Mesendoderm (in vitro differentiated cells): ENCODE measurements at places on chromosomes 2 and 18.

DNA sequence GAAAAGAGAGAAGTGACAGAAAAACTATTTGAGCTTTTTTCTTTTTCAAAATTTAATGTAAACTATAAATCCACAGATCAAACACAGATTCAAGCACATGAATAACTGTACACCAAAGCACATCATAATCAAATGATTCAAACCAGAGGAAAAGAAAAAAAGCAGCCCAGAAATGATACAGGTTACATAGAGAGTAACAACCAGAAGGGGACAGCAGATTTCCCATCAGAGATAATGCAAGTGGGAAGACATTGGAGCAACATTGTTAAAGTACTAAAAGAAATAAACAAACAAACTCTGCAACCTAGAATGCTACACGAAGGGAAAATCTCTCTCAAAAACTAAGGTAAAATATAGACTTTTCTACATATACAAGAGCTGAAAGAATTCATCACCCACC lies 34.5 kb downstream of the CMPK2 start:
- H3K27me3 ChIP-seq = no peaks in the 10 kb centered on the region
- H3K4me1 ChIP-seq = no peaks in the 10 kb centered on the region
- DNase-seq = no peak

DNA sequence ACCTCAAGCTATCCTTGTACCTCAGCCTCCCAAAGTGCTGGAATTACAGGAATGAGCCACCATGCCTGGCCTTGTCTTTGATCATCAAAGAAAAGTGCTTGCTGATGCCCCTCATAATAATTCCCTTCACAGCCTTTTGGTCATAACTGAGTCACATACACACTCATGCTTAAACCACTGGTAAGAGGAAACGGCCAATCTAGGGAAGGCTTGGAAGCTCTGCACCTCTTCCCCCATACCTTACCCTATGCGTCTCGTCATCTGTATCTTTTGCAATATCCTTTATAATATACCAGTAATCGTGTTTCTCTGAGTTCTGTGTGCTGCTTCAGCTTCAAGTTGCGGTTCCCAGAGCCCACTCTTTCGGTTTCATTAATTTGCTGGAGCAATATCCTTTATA lies 4.8 kb upstream of the RNF138 start:
- no peak for DNase-seq
- H3K4me1 ChIP-seq = no peaks in the 10 kb centered on the region
- H3K36me3 ChIP-seq = no peaks in the 10 kb centered on the region
- H3K27me3 ChIP-seq = no peaks in the 10 kb centered on the region
- H3K4me3 ChIP-seq = no peak overlapping the region

DNA sequence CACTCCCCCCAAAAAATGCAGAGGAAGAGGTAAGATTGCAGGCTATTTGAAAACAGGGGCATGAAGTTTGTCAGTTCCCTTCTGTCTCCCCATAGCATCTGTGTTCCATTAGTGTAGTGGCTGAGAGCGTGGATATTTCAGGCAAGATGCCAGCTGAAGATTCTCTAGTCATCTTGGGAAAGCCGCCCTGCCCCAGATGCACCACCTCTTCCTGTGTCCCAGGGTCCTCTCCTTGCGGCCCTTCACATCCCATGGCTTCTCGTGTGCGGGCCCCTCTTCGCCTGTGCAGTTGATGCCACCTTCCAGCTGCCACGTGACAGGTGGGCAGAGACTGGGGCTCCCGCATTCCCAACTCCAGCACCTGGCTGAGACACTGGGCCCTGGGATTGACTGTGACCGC lies 16.1 kb downstream of the TMEM127 start:
- H3K27ac ChIP-seq = no peak overlapping the region
- peaks cover 3% of the 10 kb centered on the region for H3K36me3 ChIP-seq
- H3K4me3 ChIP-seq = no peak overlapping the region
- DNase-seq = no peak

DNA sequence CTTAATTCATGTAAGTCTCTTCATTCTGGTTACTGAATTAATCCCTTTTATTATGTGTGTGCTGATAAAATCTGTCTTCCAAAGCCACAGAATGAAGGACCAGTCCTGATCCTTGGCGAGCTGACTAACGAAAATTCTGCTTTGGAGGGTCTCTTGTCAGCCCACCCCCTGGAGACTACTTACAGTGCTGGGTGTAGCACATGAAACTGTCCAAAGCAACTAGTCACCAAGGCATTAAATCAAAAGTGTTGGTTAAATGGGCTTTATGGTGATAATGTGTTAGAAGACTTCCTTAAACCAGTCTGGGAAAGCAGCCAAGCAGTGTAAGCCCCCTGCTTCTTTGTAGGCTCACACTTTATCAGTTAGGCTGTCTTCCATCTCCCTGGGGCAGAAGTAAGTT lies 420.2 kb downstream of the SUCLG1 start:
- no peak overlapping the region for H3K4me3 ChIP-seq
- no peaks in the 10 kb centered on the region for H3K27me3 ChIP-seq
- no peak overlapping the region for H3K27ac ChIP-seq

GRCh38 chr2:26011609-26011989 lies 22.3 kb upstream of the RAB10 start:
- no peaks in the 10 kb centered on the region for H3K27me3 ChIP-seq
- H3K4me1 ChIP-seq = peaks cover 6% of the 10 kb centered on the region
- no peak overlapping the region for H3K27ac ChIP-seq
- H3K36me3 ChIP-seq = no peaks in the 10 kb centered on the region
- H3K4me3 ChIP-seq = no peak overlapping the region

DNA sequence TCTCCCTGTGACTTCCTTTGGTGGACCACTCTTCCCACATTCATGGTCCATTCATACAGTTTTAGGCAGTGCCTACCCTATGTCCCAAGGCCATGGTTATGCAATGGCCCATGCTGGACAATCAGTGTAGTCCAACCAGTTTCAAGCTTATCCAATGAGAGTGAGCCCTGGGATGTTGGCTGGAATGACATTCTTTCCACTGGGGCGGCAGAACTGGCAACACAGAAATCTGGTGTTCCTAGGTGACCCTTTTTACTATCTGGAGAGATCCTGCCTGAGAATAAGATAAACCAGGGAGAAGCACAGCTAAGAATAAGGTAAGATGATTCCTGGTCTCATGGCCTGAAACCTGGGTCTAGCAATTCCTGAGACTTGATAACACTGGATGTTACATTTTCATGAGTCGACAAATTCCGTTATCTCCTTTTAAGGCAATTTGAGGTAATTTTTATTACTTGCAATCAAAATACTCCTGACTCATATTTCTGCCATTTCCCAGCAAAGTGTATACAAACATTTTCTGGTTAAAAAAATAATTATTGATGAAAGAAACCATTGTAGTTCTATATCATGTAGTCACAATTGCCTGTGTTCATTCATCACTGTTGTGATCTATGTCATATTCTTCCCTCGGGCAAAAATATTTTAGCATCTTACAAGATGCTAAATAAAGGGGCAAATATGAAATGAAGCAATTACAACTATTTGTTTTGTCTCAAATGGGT lies 271.5 kb upstream of the LYPD1 start:
- H3K4me1 ChIP-seq = no peaks in the 10 kb centered on the region
- H3K4me3 ChIP-seq = no peak overlapping the region
- peak; percentile 53 for DNase-seq
- no peak overlapping the region for H3K27ac ChIP-seq

DNA sequence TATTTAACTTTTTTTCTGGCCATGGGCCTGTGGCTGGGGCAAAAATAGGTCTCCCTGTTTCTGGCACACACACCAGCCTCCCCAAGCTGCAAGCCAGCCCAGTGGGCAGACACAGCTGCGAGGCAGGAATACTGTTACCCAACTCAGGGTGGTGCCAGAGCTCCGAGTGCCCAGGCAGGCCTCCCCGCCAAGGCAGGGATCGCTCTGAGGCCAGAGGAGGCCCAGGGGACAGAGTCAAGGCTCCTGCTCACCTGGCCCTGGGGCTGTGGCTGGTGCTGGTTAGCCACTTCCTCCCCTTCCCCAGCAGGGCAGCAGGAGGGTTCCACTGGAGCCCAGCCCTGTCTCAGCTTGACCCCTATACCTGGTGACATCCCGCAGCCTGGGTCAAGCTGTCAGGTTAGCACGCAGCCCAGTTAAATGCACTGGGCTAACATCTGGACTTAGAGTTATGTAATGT lies 67.1 kb upstream of the EPAS1 start:
- peak; percentile 43 for DNase-seq
- peak overlapping the region; percentile 62 for H3K27ac ChIP-seq
- no peak overlapping the region for H3K4me3 ChIP-seq

DNA sequence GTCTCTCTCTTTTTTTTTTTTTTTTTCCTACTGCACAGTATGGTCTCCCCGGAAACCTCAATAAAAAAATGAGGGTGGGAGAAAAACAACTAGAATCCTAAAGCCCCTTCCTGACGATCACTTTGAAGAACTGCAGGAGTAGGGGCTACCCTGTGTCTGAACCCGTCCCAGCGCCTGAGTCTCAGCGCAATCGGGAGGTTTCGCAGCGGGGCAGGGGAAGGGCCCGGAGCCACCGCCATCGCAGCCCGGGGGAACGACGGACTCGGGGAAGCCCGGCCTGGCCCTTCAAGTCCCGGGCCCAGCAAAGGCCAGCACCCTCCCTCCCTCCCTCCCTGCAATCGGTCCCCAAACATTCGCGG lies 411 bp downstream of the NARS1 start:
- no peaks in the 10 kb centered on the region for H3K36me3 ChIP-seq
- H3K4me1 ChIP-seq = no peaks in the 10 kb centered on the region
- peak overlapping the region; percentile 85 for H3K4me3 ChIP-seq
- no peaks in the 10 kb centered on the region for H3K27me3 ChIP-seq

GRCh38 chr2:38155-38554 lies 8.2 kb downstream of the FAM110C start:
- no peak overlapping the region for H3K4me3 ChIP-seq
- H3K36me3 ChIP-seq = no peaks in the 10 kb centered on the region
- no peaks in the 10 kb centered on the region for H3K4me1 ChIP-seq
- DNase-seq = peak; percentile 23
- no peaks in the 10 kb centered on the region for H3K27me3 ChIP-seq

DNA sequence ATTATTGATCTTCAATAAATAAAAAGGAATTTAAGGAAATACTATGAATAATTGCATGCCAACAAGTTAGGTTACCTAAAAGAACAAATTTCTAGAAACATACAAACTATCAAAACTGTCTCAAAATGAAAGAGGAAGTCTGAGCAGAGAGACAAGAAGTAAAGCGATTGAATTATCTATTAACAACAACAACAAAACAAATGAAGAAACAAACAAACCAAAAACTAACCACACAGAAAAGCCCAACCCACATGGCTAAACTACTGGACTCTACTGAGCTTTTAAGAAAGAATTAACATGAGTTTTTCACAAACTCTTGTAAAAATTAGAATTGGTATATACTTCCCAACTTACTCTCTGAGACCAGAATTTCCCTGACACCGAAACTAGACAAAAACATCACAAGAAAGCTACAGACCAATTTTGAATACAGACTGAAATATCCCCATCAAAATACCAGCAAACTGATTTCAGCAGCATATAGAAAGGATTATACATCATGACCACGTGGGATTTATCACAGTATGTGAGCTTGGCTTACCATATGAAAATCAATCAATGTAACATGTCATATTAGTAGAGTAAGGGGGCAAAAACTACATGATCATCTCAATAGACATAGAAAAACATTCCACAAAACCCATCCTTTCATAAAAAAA lies 16.6 kb upstream of the GALNT1 start:
- no peak overlapping the region for H3K27ac ChIP-seq
- H3K4me1 ChIP-seq = no peaks in the 10 kb centered on the region
- no peaks in the 10 kb centered on the region for H3K36me3 ChIP-seq
- H3K4me3 ChIP-seq = no peak overlapping the region
- H3K27me3 ChIP-seq = no peaks in the 10 kb centered on the region

DNA sequence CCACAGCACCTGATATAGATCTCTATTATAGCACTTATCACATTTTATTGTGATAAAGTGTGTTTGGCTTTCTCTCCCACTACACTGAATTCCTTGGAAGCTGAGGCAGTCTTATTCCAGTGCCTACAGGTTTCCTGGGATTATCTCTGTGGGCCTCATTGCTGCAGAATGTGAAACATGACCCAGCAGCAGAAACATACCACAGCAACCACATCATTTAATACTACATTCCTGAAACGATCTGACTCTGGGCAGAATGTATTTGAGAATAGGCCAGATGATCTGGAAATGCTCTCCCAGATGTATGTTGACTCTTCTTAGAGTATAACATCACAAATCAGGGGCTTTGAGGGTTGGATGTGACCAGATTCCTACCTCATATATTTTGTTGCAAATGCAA lies 323.5 kb upstream of the TANK start:
- H3K36me3 ChIP-seq = no peaks in the 10 kb centered on the region
- H3K4me3 ChIP-seq = no peak overlapping the region
- no peaks in the 10 kb centered on the region for H3K27me3 ChIP-seq
- no peak overlapping the region for H3K27ac ChIP-seq
- no peaks in the 10 kb centered on the region for H3K4me1 ChIP-seq

DNA sequence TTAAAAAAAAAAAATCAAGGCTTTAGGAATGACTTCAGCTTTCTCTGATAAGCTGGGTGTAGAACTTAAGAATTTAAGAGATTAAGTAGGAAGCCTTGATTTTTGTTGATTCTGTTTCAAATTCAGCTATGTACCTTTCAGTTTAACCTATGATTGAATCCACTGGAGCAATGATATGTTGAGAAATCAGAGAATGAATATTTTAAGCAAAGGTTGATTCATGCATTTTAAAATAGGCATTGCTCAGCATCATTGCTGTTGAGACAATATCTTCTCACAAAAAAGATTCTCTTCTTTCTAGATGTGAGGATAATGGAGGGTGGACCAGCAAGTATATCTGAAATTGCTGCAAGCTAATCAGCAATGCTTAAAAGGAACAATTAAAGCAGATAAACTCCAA lies 109.8 kb downstream of the MAP3K20 start:
- peaks cover 4% of the 10 kb centered on the region for H3K4me1 ChIP-seq
- DNase-seq = no peak
- H3K36me3 ChIP-seq = no peaks in the 10 kb centered on the region

GRCh38 chr2:20107776-20108175 lies 56.3 kb upstream of the LAPTM4A start:
- H3K27ac ChIP-seq = no peak overlapping the region
- H3K4me3 ChIP-seq = no peak overlapping the region
- no peak for DNase-seq
- H3K27me3 ChIP-seq = no peaks in the 10 kb centered on the region
- H3K4me1 ChIP-seq = no peaks in the 10 kb centered on the region

GRCh38 chr18:70332694-70333093 lies 43.8 kb downstream of the SOCS6 start:
- no peaks in the 10 kb centered on the region for H3K36me3 ChIP-seq
- no peak overlapping the region for H3K4me3 ChIP-seq
- no peaks in the 10 kb centered on the region for H3K4me1 ChIP-seq
- no peak for DNase-seq
- H3K27me3 ChIP-seq = no peaks in the 10 kb centered on the region
